Esophagus squamous epithelium (tissue), 5 donors: ENCODE measurements at places on chromosomes 3 and 15.

DNA sequence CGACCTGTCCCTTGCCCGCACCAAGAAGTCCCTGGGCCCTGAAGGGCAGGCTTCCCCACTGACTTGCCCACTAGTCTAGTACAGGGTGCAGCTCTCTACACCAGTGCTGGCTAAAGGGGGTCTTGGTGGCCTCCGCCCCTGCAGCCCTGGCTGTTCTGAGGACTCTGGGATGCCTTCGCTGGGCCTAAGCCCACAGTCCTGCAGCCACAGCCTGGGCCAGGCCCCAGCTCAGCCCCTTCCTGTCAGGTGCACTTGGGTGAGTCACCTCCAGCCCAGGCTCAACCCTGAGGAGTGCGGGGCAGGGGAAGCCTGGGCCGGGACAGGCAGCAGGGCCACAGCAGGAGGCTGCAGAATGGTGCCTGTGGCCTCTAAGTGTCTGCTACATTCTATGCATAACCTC, 971 bp downstream of the C3orf22 start:
- no peak for DNase-seq

GRCh38 chr3:152574461-152575079, 260.4 kb upstream of the P2RY1 start:
- DNase-seq, result no peak

DNA sequence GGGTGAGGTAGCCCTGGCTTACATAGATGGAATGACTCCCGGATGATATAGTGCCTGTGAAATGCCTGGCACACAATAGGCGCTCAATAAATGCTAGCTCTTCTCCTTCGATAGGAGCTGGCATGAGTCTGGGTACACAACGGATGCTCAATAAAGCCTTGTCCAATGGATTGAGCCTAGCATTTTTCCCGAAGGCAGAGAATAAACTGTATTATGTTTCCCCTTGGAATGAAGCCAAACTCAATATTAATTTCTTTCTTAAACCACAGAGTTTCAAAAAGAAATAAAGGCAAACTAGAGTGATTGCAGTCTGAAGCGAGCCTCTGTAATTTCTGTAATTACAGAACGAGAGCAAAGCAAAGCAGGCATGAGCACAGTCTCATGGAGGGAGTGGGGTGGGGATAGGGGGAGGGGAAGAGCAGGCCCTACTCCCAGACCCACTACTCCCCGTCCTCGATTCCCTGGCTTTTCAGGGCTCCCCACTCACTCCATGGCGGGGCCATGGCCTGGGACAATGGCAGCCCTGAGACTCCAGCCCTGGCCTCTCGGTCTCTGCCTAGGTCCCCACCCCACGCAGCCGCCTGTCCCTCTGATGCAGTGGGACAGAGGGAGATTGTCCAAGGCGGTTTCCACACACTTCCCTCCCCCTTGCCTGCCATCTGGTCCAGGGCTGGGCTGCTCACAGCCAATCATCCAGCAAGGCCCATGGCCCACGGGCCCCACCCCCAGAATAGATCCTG, 18.0 kb downstream of the SLC6A1 start:
- no peak for DNase-seq

DNA sequence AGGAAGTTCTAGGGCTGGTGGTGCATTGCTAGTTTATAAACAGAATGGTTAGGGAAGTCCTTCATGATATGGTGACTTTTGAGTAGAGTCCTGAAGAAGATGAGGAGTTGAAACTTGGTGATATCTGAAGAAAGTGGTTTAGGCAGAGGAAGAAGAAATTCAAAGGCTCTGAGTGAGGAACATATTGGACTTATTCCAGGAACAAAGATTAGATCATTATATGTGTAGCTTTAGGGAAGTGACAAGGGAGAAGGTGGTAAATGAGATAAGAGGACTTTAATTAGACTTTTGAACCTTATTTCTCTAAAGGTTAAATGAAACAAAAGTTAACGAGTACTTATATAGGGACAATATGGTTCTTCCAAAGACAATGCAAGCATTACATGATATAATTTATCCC, 286.7 kb downstream of the DOCK3 start:
- DNase-seq, result no peak

- no peak for DNase-seq
Measured at GRCh38 chr3:14871456-14872200, 52.9 kb downstream of the FGD5 start.

DNA sequence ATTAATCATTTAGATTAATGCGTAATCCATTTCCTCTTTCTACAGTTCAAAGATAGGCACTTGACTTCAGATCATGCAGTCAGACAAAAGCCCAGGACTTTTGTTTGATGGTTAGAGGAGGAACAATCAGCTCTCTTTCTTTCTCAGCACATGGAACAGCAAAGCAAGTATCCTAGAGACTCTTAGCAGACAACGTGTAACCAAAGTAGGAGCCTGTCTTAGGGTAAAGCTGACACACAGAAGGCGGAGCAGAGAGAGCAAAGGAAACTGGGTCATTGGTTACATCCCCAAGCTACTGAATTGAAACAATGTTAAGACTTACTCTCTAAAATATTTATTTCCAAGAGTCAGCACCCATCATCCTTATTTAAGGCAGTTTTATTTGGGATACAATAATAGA, 110.0 kb upstream of the HES1 start:
- DNase-seq, result no peak

DNA sequence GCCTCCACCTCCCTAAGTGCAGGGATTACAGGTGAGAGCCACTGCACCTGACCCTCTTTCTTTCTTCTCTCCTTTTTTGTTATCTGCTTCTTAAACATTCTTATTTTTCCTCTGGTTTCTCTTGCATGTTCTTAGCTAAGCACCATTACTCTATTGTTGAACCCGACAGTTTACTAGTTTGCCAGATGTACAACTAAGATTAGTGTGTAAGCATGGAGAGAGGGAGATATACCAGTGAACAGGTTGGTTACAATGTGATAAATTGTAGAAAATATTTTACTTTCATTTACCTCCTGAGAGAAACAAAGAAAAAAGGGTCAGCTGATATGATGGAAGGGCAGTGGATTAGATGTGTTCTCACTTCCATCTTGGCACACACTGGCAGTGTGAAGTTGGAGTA, 4.9 kb downstream of the HAUS2 start:
- no peak for DNase-seq

DNA sequence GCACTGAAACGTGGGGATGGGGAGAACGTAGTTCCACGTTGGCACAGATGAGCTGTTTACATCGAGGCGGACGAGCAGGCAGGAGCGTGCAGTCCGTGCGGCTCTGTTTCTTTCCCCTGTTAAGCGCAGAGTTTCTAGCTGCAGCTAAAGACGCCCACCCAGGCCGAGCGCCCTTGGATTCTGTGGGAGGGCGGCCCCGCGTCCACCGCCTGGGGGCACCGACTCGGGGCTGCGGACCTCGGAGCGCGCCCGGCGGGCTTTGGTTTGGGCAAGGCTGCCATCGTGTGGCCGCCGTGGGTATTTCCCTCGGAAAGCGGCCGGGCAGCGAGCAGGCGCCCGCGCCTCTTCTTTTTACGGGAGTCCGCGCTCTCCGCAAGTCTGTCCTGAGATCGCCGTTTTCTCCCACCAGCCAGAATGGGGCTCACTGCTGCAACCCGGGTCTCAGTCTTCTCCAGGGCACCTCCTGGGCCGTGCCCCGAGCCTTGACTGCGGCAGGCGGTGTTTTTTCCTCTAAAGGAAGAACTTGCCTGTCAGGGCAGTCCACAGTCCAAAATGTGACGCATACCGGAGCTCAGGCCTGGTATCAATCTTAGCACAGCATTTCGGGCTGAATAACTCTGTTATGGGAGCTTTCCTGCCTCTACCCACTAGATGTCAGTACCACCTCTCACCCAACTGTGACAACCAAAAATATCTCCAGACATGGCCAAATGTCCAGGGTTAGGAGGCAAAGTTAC, 219.9 kb upstream of the IGF1R start:
- DNase-seq, result no peak

DNA sequence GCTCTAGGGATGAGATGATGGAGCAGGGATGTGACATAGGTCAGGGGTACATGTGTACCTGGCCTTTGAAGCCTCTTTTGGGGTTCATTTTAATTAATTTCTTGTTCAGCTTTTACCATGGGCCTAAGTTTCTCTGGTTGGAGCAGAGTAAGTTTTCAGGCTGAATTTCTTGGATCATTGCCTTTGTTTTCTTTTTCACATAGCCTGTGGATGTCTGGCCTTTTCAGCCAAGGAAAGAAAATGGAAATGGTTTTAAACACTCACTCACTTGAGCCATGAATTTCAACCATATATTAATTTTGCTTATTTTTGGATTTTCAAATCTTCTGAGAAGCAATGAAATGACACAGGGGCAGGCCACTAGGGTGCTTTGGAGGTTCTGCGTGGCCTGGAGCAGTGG, 30.2 kb downstream of the CACNA1D start:
- no peak for DNase-seq

GRCh38 chr3:169699536-169700050, 36.1 kb upstream of the MECOM start:
- DNase-seq, result peak; percentile 2

GRCh38 chr15:57865294-57865693, 158.8 kb downstream of the POLR2M start:
- no peak for DNase-seq

GRCh38 chr3:170324962-170325361, 32.6 kb upstream of the SKIL start:
- no peak for DNase-seq

GRCh38 chr3:176286476-176287085, 910.7 kb downstream of the TBL1XR1 start:
- DNase-seq, result no peak

DNA sequence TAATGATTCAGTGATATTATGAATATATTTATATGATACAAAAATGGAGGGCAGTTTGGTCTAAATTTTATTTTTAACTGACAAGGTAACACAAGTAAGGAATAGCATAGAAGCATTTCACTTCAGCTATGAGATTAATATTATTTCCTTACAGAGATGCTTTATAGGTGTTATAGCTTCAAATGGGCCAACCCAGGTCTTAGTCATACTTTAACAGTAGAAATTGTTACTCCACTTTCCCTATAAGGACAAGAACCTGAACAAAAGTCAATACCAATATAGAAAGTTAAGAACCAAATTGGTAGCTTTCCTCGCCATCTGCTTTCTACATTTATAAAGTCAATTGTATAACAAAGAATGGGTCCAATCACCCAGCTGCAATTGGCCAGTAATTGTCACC, 570.6 kb downstream of the FOXP1 start:
- no peak for DNase-seq

DNA sequence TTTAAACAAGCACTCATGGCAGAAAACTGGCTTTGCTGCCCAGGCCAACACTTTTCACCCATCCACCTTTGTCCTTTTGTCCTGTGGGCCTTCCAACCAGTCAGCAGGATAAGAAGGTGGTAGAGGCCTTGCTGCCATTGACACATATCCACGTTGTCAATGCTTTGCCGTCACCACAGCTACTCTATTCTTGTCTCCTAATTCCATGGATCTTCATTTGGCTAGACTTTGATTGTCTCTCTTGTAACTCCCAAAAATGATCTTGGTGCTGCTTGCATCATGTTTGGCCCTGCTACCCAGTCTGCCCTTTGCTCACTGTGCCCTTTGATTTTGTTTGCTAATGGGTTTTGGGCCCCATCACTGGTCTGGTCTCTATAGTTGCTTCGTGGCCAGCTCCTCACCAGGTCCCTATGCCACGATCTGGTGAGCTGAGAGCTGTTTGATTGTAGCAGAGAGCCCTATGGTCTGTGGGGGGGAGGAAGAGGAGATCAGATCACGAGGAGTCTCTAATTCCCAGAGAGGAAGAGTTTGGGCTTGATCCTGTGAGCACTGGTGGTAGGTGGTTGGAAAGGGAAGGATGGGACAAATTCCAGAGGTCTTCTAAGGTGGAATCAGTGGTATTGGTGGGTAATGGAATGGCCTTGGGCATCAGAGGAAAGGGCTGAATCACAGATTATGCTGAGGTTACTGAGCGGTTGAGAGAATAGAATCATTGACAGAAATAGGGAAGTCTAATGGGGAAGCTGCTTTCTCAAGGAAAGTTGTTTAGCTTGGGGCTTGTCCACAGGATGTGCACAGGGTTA, 40.3 kb downstream of the ABHD2 start:
- DNase-seq, result no peak

- DNase-seq, result no peak
Measured at GRCh38 chr15:58559904-58560588, 128.3 kb downstream of the LIPC start.

- DNase-seq, result peak; percentile 21
Measured at GRCh38 chr3:111667621-111668239, 72.6 kb upstream of the ZBED2 start.
